ENCODE measurements at places on chromosomes 3 and 15.

- DNase-seq = no peak
Measured at GRCh38 chr15:25884370-25884769, 21.2 kb upstream of the ATP10A start.

DNA sequence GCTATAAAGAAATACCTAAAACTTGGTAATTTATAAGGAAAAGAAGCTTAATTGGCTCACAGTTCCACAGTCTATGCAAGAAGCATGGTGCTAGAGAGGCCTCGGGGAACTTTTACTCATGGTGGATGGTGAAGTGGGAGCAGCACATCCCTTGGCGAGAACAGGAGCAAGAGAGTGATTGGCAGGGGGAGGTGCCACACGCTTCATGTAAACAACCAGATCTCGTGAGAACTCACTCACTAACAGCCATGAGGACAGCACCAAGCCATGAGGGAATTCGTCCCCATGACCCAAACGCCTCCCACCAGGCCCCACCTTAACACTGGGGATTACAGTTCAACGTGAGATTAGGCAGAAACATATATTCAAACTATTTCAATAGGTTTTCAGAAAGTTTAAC, 28.0 kb downstream of the GABRB3 start:
- DNase-seq = no peak

GRCh38 chr3:9122732-9123364, 126.6 kb downstream of the SRGAP3 start:
- no peak for DNase-seq

GRCh38 chr3:147514366-147515160, 105.4 kb downstream of the ZIC1 start:
- DNase-seq = no peak

DNA sequence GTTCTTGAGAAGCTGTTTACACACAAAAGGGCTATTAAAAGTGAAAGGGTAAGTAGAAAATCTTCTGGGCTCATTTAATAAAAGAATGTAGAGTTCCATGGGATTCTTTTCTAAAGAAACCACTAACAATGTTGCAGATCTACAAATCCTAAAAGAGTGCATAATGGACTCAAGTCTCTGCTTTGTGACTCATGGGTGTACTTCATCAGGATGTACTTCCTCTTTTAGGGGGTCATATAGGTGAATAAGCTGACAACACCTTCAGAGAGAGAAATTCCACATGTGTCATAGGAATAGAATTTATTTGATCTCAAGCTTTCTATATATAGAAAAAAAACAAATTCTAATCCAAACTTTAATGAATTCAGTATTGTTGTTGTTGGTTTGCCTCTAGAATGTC, 355.5 kb downstream of the TIGIT start:
- no peak for DNase-seq

DNA sequence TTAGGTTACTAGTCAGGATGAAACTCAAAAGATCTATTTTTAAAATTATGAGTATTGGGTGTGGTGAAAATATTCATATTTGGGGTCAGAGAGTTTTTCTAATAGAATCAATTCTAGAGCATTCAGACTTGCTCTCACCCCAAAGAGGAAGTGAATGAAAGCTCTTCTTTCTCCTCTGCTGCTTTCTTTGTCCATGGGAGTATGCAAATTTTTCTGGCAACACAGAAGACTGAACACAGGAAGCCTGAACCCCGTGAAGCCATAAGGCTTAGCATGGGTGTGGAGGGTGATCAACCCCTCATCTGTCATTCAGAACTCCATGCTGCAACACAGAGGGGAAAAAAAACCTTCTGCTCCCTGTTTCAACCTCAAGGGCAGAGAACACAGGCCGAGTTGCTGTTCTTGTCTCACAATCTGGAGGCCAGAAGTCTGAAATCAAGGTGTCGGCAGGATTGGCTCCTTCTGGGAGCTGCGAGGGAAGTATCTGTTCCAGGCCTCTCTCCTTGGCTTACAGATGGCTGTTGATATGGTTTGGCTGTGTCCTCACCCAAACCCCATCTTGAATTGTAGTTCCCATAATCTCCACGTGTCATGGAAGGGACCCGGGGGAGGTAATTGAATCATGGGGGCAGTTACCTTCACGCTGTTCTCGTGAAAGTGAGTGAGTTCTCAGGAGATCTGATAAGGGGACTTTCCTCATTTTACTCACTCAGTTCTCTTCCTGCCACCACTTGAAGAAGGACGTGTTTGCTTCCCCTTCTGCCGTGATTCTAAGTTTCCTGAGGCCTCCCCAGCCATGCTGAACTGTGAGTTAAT, 33.7 kb upstream of the CD47 start:
- DNase-seq = peak; percentile 60

- no peak for DNase-seq
Measured at GRCh38 chr15:85062560-85062959, 80.9 kb downstream of the PDE8A start.

DNA sequence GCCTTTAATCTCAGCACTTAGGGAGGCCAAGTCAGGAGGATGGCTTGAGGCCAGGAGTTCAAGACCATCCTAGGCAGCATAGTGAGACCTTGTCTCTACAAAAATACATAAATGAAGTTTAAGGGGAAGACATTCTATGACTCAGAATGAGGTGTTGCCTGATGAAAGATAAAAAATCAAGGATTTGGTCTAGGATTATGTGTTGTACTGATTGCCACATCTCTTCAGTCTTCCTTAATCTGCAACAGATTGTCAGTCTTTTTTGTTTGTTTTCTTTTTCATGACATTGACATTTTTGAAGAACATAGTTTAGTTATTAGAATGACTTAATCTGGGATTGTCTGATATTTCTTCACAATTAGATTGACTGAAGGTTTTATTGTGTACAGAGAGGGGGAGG, 26.3 kb upstream of the DPPA4 start:
- no peak for DNase-seq

DNA sequence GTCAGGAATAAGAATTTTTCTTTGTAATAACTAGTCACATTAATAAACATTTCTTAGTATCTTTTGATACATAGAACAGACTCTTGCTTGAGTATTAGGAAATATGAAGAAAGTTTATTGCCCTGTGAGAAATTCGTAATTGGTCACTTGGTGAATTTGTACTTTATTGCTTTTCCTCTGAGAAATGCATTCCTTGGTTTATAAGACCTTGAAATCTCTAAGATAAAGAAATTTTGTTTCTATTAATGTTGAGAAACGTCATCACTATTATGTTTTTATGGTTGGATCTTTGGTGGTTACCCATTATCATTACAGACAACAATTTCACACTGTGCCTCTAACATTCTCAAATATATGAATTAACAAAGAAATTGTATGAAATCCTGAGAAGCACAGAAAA, 652.0 kb upstream of the NECTIN3 start:
- no peak for DNase-seq

- DNase-seq = no peak
Measured at GRCh38 chr3:156300929-156301840, 180.8 kb downstream of the KCNAB1 start.

DNA sequence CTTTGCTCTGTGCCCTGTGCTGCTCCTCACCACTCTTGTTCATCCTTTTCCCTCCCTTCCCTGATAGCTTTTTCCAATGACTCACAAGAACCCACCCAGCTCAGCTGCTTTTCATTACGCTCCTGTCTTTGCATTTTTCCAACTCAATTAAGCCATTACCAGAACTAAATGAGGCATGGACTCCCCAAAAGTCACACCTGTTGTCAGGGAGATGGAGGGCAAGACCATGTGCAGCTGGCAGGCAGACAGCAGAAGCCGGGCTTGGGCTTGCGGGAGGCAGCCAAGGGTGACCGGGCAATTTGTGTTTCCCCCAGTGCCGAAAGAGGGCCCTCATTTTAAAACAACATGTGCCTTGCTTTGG, 64.3 kb downstream of the CASR start:
- DNase-seq = no peak

DNA sequence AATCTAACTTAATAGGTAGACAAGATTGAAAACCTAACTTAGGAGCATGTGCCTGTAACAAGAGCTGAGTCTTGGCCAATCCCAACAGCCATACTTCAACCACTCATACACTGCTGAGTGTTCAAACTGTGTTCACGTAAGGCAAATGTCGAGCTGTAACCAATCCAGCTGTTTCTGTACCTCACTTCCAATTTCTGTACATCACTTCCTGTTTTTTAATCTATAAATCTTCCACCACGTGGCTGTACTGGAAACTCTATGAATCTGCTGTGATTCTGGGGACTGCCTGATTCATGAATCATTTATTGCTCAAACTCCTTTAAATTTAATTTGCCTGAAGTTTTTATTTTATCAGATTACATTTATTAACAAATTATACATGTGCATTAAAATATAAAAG, 44.6 kb upstream of the NEDD4 start:
- DNase-seq = no peak

DNA sequence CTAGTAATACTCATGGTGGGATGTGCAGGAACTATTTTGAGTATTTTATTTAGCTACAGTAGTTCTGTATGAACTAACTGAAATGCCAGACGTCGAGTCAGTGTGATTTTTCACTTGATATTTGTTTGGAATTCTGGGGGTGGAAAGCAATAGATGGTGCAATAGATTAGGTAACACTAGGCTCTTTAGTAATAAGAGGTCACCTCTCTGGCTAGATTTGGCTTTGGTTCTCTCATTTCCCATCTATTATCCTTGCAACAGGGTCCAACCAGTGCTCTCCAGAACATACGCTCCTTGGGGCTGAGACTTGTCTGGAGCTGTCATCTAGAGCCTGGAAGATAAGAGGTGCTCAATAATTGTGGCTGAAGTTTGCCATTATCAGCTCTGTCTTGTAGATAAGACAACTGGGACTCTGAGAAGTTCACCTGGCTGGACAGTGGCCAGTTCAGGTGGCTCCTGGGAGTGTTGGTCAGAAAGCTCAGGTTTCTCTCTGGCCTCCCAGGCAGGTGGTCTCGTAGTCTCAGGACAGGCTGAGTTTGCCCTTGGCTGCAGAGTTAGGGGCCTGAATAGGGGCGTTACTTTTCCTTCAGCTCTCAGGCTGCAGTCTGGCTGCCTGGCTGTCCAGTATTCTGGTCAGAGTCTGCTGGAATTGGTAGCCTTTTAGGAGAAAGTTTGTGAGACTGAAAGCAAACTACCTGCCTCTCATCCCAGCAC, 277.5 kb upstream of the RGMA start:
- no peak for DNase-seq

- DNase-seq = no peak
Measured at GRCh38 chr3:181613813-181614212, 97.9 kb upstream of the SOX2 start.

GRCh38 chr15:38826880-38827279, 262.3 kb upstream of the RASGRP1 start:
- no peak for DNase-seq

- DNase-seq = no peak
Measured at GRCh38 chr3:144900366-144900765, 928.7 kb downstream of the DIPK2A start.

DNA sequence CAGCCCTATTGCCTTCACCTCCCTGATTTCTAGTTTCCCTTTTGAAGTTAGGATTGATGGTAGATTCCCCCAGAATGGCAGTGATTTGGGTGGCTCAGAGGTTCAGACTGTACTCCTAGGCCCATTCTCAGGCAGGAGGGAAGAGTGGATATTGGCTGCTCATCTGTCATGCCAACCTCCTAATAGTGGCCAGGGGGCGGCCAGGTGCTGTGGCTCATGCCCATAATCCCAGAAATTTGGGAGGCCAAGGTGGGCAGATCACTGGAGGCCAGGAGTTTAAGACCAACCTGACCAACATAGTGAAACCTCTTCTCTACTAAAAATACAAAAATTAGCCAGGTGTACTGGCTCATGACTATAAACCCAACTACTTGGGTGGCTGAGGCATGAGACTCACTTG, 11.3 kb downstream of the RRP9 start:
- DNase-seq = no peak

GRCh38 chr3:128614076-128614475, 36.5 kb downstream of the RPN1 start:
- DNase-seq = no peak

DNA sequence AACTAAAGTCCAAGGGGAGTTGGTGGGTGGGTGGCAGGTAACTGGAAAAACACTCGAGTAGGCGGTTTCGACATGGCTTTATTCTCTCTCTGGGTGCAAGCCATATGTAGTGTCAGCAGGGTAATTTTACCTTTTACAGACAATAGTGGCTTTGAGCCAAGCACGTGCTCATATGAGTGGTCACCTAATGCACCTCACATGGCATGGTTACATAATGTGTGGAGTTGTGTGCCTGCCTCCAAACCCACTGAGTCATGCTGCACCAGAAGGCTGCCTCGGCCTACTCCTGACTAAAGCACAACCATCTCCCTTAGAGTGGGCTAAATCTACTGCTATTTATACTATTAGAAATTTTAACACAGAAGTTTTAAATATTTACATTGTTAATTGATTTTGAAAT, 16.5 kb downstream of the CCRL2 start:
- no peak for DNase-seq
